Fibroblast of skin of back (primary cell): ENCODE measurements at places on chromosomes 1 and 21.
A peak's percentile ranks its signal among the peaks of the same experiment; 100 is the strongest.

GRCh38 chr1:36306902-36307456, 811 bp downstream of the SH3D21 start:
- peak; percentile 93 for DNase-seq

DNA sequence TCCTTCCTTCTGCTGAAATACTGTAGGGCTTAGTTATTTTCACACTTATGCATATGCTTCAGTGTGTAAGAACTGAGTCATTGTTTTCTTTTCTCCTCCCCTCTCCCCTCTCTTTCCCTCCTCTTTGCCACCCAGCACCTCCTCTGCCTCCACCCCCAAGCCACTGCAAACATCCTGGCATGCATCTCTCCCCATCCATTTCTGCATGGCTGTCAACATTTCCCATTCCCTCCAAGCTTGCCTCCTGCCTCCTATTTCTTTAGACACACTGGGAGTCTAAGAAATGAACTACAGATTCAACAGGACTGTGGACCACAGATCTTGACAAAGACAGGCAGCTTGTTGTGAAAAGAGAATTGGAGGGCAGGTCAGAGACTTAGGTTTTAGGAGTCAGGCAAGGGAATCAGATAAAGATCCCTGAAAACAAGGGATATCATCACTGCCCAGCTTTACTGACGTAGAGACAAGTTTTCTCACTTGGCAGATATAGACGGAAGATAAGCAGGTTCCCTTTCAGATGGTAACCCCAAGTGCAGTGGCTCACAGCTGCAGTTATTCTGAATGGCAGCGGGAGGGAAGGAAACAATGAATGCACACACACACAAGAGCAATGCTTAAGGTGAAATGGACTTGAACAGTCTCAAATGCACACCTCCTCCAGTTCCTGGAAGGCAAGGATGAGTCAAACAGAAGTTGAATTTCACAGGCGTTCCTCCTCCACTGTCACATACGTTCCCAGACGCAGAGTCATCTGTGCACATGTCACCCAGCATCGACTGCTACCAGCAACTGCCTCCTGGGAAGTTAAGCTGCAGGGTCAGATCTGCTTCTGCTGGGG, 56.1 kb downstream of the HIVEP3 start:
- peak; percentile 99 for DNase-seq

DNA sequence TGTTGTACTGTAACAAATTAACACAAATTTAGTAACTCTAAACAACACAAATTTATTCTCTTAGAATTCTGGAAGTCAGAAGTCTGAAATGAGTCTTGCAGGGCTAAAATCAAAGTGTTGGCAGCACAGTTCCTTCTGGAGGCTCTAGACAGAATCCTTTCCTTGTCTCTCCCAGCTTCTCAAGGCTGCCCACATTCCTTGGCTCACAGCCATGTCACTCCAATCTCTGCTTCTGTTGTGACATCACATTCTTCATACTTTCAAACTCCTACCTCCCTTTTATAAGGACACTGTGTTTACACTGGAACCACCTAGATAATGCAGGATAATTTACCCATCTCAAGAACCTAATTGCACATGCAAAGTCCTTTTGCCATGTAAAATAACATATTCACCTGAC, 225.0 kb upstream of the PRMT6 start:
- peak; percentile 59 for DNase-seq

DNA sequence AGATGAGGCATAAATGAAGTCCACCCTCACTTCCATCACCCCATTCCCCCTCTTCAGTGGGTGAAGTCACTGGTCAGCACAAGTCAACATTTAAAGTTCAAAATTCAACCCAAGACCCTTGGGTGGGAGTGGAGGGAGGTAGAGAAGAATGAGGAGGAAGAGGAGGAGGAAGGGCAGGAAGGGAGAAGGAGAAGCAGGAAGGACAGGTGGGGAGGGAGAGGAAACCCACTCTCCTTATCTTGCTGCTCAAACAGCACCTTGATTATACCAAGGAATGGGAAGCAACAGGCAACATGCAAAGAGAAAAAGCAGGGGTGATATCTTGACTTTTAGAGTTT, 4.0 kb upstream of the BTG2 start:
- DNase-seq, result no peak

DNA sequence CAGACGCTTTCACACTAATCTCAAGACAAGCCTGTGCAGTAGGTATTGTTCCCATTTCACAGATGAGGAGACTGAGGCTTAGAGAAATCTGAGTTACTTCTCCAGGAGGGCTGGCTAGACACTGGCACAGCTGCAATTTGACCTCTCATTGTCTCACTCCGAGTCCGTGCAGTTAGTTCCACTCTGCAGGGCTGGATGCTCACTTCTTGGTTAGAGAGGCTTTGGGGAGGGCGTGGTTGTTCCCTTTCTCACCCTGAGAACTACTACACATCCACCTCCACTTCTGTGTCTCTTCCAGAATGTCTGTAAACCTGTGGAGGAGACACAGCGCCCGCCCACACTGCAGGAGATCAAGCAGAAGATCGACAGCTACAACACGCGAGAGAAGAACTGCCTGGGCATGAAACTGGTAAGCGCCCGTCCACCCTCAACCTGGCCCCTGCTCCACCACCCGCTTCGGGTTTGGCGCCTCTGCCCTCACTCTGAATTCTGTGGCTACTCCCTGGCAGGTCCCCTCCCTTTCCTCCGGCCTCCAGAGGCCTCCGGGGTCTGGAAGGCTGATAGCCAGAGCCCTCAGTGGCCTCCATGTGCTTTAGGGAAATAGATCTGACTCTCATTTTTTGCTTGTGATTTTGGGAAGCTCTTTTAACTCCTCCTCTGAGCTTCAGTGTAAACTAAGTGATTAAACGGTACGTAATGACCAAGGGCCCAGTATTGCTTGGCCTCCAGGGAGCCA, 29.1 kb downstream of the EIF2D start:
- no peak for DNase-seq

DNA sequence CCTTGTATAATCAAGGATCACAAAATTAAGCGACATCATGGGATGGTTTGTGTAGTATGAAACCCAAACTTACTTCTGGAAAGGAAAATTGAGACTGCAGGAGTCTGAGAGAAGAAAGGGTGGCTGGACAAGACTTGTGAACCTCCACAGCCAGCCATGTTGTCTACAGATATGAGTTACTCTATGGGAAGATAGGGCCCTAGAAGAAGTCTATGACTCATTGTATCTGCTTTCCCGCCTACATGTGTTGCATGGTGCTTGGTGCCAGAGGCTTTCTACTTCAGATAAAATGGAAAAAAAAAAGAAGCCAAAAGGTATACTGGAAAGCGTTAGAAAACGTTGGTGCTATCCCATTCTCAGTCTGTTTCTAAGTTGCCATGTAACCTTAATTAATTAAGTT, 18.7 kb upstream of the OR6N2 start:
- DNase-seq, result no peak

- DNase-seq, result no peak
Measured at GRCh38 chr21:45539796-45540600, 2.2 kb downstream of the SLC19A1 start.

- no peak for DNase-seq
Measured at GRCh38 chr1:64280001-64280400, 76.6 kb downstream of the UBE2U start.

GRCh38 chr1:188364927-188365449, 1536.2 kb downstream of the PLA2G4A start:
- no peak for DNase-seq

GRCh38 chr1:207401578-207401977, 52.5 kb upstream of the CR2 start:
- DNase-seq, result no peak

DNA sequence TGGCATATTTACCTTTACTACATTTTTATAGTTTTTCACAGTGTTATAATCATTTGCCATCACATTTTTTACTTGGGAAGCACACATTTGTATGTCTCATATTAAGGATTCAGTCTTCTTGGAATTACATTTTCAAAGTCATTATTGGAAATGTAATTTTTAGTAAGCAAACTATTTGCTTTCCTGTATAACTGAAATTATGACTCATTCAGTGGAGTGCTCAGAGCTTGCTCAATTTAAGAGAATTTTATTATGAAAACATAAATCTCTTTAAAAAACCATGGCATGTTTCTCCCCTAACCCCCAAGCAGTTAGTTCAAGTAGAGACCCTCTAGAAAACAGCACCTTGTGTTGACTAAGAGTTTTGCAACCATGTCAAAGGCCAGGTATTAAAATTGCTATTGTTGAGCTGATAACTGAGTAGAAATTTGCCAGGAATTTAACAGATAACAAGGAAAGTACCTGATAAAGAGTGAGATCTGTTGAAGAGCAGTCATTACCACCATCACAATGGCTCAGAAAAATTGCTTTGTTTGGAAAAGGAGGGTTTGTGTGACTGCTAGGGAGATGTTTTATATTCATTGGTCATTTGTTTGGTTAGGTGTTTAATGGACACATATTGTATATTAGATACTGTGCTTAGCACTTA, 105.9 kb downstream of the KCNK2 start:
- DNase-seq, result peak; percentile 29

GRCh38 chr1:154752273-154753030, 117.6 kb downstream of the KCNN3 start:
- DNase-seq, result no peak

DNA sequence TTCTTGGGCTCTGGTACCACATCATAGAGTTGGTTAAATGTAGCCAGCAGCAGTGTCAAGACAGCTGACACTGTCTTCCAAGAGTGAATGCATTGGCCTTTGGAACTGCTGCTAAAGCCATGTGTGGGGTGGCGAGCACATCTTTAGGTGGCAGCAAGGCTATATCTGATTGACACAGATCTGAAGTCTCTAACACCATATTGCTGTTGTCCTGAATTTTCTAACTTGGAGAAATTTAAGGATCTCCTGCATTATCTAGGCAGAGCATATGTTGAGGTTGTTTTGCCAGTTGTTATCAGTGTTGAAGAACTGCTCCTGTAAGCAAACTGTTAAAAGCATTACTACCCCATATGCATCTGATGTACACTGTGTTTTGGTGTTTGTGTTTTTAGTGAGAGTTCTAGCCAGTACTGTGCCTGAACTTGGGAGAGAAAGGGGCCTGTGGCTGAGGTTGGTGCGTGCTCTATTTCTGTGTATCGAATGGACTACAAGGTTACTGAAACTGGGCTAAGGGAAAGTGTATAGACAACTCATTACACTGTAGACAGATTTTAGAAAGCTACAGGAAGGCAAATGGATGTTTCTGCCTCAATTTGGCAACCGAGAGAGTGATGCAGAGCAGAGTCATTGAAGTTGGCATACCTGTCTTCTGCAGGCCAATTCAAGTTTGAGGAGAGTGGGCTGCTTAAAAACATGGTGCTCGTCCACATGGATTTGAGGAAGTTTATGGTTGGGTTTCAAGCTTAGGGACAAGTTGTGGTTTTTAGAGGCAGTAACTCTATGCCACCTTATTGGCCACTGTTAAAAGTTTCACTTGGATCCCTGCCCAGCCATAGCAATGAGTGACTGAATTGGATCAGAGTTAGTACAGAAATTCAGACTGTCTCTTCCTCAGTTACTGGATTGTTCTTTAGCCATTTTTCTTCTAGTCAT, 16.9 kb downstream of the DYRK3 start:
- DNase-seq, result peak; percentile 22

DNA sequence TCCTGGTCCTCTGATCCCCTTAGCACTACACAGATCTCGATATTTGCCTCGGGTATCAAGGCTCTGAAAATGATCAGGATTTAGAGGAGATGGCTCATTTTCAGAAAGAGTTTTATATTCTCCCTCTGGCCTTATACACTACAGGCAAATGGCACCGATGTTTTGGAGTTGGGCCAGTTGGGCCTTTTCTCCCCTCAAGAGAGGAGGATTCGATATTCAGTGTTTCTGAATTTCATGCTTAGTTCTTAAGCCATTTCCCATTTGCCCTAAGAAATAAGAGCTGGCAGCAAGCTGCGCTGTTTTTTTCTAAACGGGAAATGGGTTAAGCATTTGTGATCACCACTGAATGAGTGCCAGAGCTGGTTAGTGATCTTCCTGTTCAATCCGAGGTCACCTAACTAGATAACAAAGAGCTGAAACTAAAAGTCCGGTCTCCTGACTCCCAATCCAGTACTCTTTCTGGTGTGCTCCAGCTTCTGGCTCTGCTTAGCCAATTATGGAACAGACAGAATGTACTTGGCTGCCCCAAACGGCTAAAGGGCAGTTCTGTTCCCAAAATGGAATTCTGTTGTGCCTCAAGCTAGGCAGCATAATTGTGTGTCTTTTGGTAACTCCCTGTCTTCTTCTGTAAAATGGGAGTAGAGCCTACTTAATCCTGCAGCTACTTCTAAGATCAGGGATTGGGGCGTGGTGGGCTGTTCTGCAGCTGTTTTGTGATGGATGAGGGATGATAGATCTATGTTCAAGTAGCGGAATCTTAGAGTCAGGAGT, 1.2 kb upstream of the CPT2 start:
- no peak for DNase-seq

DNA sequence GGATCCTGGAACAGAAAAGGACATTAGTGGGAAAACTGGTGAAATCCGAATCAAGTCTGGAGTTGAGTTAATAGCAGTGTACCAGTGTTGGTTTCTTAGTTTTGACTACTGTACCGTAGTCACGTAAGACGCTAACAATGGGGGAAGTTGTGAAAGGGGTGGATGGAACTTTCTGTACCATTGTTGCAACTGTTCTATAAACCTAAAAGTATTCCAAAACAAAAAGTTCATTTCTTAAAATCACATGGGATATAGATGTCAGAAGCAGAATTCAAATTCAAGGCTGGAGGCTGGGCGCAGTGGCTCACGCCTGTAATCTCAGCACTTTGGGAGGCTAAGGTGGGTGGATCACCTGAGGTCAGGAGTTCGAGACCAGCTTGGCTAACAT, 16.9 kb downstream of the ARHGEF19 start:
- DNase-seq, result no peak

GRCh38 chr1:233505130-233505529, 108.8 kb upstream of the KCNK1 start:
- no peak for DNase-seq

DNA sequence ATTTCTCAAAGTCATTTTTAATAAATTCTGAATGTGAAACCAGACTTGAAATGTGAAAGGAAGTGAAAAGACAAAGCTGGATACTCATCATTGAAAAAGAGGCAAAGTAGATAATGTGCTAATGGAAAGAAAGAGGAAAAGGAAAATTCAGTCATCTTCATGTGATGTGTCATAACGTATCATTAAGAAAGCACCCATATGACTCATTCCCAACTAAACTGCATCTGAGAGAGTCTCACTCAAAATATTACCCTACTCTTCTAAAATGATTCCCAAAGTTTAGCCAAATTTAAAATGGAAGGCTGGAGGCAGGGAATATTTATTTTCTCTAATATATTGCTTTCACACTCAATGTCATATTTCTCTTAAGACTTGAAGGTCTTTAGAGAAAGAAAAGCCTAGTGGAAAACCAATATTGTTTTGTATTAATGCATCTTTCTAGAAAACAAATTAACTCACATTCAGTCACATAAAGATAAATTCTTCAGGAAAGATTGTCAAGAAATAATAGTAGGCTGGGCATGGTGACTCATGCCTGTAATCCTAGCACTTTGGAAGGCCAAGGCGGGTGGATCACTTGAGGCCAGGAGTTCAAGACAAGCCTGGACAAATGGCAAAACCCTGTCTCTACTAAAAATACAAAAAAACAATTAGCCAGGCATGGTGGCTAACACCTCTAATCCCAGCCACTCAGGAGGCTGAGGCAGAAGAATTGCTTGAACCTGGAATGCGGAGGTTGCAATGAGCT, 129.9 kb downstream of the SLC30A10 start:
- peak; percentile 85 for DNase-seq

GRCh38 chr1:26723013-26723991, 27.5 kb downstream of the ARID1A start:
- DNase-seq, result peak; percentile 96
